Fibroblast of skin of abdomen (primary cell): ENCODE measurements at places on chromosomes 6 and 20.

- no peak for DNase-seq
Observed at GRCh38 chr20:3194617-3195280, 9.7 kb downstream of the DDRGK1 start.

DNA sequence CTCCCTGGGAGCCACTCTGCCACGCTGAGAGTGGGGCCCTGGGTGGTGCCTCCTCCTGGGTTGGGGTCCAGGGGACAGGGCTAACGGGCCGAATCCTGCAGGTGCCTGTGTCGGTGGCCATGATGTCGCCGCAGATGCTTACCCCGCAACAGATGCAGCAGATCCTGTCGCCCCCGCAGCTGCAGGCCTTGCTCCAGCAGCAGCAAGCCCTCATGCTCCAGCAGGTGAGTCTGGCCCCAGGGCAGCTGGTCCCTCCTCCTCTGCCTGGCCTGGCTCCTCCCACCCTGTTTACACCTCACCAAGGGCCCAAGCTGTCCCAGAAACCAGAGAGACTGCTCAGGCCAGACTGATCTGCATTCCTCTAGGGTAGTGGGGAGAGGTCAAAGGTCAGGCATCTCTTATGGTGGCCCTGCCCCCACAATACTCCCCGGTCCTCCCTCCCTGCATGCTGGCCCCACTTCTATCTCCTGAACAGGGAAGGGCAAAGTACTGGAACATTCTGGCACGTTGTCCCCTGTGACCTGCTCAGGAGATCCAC, 38.6 kb downstream of the FOXP4 start:
- DNase-seq, result no peak

DNA sequence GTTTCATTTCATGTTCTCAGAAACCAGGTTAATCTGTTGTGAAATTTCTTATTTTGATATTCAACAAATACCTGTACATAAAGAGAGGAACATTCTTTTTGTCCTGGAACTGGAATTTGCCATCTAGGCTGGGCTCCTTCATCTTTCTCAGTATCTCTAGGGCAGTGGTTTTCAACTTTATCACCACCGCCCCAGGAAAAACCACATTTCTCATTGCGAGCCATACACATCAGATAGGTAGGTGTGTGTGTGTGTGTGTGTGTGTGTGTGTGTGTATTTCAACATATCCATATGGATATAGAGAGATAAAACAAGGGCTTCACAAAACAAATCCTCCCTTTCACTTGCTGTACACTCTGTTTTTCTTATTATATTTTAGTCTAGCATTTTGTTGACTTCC, 24.1 kb downstream of the BFSP1 start:
- no peak for DNase-seq

DNA sequence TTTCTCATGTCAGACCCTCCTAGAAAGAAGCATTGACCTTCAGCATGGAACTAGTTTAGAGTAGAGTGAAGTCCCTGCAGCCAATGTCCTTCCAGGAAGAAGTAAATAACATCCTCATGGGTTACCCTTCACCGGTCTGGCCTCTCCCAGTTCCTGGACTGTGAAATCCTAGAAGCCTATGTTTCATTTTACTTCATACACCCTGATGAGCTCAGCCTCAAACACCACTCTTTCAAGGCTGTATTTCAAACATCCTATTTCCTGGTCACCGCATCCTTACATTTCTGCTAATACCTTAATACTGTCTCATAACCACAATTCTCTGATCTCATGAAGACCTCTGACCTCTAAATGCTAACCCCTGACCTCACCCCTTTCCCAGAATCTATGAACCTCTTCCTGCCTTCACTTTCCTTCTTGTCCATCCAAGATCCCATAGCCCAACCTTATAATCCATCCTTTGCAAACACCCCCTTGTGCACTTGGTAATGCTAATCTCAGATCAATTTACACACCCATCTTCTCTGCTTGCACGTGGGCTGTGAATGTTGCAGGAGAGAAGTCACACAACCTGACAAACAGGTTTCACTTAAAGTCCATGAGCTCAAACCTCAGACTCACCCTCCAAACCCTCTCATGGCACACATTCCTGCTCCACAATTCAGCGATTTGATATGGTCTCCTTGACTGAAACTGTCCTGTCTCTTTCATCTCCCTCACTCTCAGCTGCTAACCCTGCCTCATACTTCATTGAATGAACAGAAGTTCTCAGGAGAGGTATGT, 30.2 kb downstream of the SLC2A10 start:
- no peak for DNase-seq

GRCh38 chr20:3728354-3728753, 4.1 kb upstream of the HSPA12B start:
- no peak for DNase-seq

DNA sequence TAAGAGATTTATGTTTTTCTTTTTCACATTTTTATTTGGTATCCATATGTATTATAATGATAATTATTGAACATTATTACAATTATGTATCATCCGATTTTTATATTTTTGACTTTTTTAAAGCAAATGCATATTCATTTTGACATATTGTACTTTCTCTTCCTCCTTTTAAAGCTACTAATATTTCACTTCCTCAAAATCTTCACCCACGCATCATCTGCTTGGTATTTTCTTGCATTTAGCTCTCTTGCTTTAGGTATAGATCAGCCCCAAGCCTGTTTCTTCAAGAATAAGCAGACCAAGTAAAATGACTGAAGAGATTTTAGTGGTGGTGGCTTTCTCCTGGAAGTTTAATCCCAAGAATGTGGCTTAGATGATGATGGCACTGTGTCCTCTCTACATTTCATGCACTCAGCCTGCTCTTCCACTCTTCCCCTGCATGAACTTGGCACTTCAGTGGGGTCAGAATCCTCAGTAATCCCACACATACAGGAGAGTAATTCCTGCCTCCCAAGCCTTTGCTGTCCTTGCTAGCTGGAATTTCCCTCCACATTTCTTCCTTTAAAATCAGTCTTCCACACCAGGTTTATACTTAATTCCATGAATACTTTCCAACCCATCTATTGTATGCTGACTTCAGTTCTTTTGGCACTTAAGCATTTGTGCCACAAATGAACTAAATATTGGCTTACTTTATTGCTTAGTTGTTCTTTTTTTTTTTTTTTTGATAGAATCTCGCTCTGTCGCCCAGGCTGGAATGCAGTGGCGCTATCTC, 8.2 kb downstream of the NCOA7 start:
- peak; percentile 64 for DNase-seq

DNA sequence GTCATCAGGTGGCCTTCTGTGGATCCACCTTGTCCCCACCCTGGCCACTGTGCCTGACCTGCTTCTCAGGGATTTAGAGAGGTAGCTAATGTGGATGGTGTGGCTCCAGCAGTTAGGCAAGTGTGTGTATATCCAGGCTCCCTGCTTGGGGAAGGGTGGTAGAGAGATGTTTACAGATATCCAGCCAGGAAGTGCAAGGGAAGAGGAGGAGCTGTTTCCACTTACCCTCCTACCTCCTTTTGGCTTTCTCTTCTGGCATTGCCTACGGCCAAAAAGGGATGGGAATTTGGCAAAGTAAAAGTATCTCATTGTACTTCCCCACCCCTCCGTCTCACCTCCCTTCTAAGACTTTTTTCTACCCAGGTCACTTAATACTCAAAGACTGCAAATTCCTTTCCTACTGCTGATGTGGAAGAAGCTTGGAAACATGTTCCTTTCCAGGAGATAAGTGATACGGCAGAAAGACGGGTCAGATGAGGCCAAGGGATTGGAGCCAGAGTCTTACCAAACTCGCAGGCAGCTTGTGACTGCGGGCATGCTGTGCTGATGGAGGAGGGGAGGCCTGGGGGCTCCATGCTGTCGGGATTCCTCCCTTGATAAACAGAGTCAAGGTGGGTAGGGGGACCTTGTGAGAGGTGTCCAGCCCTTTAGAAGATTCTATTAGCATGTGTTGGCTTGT, 253.4 kb downstream of the PRL start:
- DNase-seq, result no peak

DNA sequence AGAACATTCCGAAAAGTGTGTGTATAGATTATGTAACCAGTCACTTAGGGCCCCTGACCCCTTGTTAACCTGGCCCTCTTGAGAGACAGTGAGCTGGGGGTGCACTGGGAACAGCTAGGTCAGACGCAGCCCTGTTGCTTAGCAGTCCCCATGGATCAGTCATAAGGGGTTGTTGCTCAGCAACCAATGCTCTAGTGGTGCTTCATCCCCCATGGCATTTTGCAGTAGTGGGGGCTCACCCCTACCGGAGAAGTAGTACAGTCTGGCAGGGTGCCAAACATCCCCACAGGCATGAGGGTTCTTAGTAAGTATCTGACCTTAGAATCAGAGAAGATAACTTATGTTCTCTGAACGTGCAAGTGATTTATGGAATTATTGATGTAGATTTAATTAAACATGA, 12.3 kb downstream of the PKIB start:
- DNase-seq, result peak; percentile 12

DNA sequence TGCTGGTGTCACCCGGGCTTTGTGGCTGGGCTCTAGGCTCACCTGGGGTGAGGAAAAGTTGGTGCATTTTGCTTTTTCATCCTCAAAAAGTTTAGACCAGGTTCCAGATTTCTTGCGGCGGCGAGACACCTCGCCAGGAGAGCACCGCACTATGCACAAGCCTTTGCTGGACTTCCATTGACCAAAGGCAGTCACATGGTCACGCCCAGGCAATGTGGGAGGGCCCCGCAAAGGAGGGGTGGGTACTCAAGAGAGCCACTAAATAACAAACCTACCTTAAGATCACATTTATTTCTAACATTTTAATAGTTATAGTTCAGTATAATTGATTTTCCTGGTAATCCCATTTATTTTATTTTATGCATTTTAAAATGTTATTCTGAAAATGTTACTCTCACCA, 3.0 kb upstream of the KIF16B start:
- DNase-seq, result no peak

- DNase-seq, result no peak
Observed at GRCh38 chr6:32105433-32105832, 3.7 kb downstream of the TNXB start.

- peak; percentile 43 for DNase-seq
Observed at GRCh38 chr6:139882234-139882633, 507.8 kb upstream of the CITED2 start.

- no peak for DNase-seq
Observed at GRCh38 chr6:135657207-135657606, 159.7 kb upstream of the AHI1 start.

GRCh38 chr6:119497988-119498727, 148.6 kb upstream of the MAN1A1 start:
- DNase-seq, result no peak

DNA sequence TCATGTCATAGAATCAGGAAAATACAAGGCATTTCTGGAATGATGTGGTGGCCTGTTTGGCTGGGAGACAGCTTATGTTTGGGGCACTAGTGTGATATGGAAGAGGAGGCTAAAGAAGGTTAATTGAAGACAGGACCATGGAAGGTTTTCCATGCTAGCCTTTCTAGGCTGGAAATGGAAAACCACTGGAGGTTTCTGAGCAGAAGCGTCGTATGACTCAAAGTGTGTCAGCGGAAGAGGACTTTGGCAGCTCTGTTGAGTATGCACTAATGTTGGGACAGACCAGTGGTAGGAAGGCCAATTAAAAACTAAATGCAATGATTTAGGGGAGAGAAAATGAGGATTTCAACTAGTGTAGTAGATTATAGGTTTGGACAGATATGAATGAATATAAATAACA, 413.1 kb downstream of the PLCB1 start:
- DNase-seq, result peak; percentile 49

GRCh38 chr20:31858760-31859083, 11.6 kb downstream of the DUSP15 start:
- DNase-seq, result no peak

- DNase-seq, result no peak
Observed at GRCh38 chr6:46930331-46930730, 8.6 kb upstream of the ADGRF5 start.

GRCh38 chr20:60993433-60994044, 258.5 kb upstream of the CDH4 start:
- no peak for DNase-seq

GRCh38 chr6:89987830-89988229, 93.6 kb downstream of the GJA10 start:
- DNase-seq, result no peak

DNA sequence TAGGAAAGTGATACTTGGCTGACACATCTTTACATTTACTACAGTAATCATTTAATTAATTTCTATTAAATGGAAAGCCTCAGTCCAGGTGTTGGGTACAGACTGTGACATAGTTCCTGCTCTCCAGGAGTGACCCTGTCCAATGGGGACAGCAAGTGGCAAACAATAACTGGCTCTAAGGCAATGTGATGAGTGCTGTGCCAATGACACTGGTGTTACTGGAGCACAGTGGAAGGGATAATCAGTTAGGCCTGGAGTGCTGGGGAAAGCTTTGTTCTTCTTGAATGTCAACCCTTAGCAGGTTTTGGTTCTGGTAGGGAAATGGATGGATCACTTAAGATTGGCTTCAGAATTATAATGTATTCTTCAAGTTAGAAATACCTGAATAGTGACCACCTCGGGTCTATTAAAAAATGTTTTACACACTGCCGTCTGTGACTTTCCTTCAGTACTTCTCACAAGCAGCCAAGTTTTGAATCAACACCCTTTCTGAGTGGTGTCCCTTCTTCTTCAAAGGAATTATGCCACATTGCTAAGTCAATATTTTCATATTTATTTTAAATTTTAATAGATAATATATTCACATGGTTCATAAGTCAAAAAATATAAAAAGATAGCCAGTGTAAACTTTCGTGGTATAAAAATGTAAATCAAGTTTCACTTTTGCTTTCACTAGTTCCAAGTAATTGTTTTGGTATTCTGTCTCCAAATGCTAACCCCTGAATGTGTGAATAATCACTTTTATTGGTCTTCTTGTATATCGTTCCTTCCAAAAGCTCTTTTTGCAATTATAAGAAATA, 9.6 kb downstream of the CMTR1 start:
- no peak for DNase-seq

DNA sequence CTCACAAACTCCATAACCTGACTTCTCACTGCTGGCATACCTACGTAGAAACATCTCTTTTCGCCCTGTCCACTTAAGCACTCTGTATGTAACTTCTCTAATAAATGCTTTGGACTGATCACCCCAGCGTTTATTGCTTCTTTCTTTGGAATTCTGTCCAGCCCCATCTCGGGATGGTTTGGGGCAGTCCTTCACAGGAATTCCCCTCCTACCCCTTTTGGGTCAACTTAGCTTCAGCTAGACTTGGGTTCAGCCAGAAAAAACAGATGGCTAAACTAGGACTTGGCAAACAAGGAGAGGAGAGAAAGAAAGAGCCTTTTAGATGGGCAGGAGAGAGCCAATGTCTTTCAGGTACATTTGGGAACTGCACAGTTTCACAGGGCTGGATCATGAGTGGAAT, 3.9 kb upstream of the LTV1 start:
- no peak for DNase-seq

GRCh38 chr6:62445521-62445920, 159.5 kb upstream of the KHDRBS2 start:
- DNase-seq, result no peak

DNA sequence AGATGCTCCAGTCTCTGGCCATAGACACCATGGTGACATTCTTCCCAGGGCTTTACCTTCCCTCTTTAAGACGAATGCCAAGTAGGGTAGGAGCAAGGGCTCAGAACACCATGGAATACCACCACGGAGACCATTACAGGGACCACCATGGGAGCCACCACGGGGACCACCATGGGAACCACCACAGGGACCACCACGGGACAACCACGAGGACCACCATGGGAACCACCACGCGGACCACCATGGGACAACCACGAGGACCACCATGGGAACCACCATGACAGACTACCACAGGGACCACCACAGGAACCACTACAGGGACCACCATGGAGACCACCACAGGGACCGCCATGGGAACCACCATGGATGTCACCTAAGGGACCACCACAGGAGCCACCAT, 66.9 kb upstream of the MPC1 start:
- DNase-seq, result no peak
